Esophagus muscularis mucosa (tissue), 4 donors: ENCODE measurements at places on chromosomes 3 and 15. TPM values are rescaled to one million over a fixed set of nuclear protein-coding genes. Genes with fewer than 3 reads are reported as not detected.

Gene GRK7
- total RNA-seq = not detected

Gene KLHL24
- total RNA-seq = 114 TPM

Gene EXD1
- total RNA-seq = not detected

Gene TMCC1
- total RNA-seq = 36.2 TPM

Gene GOLGA8K
- total RNA-seq = not detected
